ENCODE measurements at places on chromosomes 7 and 10. TPM values are rescaled to one million over a fixed set of nuclear protein-coding genes. Genes with fewer than 3 reads are reported as not detected.

DNA sequence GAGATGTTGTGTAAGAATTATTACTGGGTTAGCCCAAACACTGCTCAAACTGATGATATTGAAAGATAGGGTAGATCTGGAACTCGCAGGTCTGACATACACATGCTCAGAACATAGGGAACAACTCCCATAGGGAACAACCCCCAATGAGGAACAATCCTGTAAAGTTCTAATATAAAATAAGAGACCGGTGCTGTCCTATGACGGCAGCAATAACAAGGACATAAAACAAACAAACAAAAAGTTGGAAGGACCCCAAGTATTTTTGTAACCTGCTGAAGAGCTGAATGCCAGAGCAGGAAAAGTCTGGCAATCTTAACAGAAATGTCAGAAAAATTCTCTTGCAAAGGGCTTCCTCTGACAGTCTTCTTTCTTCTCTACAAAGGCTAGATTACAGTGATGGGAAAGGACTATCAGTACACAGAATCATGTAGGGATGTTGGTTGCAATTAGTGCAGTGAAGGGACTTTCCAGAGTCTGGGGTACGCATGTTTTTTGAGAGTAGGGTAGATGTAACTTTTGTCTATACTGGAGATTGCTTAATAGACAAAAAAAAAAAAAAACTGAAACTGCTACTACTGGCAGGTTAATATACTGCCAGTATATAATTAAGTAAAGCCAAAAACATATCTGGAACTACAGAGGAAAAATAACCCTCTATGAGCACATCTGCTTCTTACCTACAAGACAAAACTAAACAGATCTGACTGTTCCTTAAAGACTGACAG lies 35.5 kb downstream of the IDE start:
- DNase-seq = no peak

DNA sequence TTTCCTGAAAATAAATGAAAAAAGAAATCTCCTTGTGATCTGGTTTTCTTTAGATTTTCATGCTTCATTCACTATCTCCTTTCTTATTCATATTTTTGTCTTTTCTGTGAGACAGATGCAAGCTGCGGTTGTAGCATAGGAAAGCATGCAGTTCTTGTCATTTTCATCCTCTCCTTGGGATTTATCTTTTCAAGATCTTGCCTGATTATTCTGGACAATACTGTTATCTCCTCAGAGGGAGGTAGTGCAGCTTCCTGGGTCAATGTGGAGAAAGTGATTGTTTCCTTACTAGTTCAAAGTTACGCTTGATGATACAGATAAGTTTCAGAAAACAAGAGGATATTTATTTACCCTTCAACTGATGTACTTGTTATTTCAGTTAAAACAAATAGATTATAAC lies 114.6 kb downstream of the CPED1 start:
- DNase-seq = no peak

- DNase-seq = no peak
These were observed 159.4 kb upstream of the AHR start for GRCh38 chr7:17139081-17139480.

GRCh38 chr10:113616244-113617074 lies 47.4 kb downstream of the NRAP start:
- DNase-seq = no peak

The HOXA7 gene
- 4.4 TPM for polyA plus RNA-seq

The FEZF1 gene
- polyA plus RNA-seq = not detected
